ENCODE measurements at places on chromosomes 2 and 18.

GRCh38 chr2:200443916-200444315 is 66.0 kb downstream of the KCTD18 start:
- DNase-seq, result no peak

GRCh38 chr18:6661692-6662415 is 67.7 kb upstream of the ARHGAP28 start:
- DNase-seq, result no peak

DNA sequence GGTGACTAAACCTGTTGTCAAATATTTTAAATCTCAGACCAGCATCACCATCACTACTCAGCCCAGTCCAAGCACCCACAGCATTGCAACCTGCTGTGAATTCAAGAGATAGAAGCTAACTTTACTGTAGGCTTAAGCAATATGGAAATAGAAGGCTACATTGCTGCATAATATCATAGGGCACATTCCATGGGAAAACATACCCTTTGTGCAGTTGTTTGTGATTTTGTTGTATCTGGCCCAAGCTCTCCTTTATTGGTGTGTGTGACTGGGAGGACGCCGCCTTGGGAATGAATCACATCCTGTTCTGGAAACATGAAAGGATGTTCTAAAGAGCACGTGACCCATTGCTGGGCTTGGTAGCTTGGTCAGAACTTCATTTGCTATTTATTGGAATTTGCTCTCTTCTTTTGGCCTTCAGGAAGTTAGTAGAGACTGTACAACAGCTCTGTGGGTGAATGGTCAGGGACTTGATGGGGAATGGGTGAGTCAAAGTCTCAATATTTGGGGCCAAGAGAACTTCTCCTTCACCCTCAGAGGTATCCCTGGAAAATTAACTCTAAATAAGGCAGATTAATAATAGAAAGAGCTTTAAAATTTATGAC is 106.8 kb upstream of the SERPINE2 start:
- no peak for DNase-seq

GRCh38 chr2:69483696-69484095 is 46.5 kb upstream of the NFU1 start:
- DNase-seq, result no peak

GRCh38 chr2:31674446-31674845 is 93.7 kb upstream of the SRD5A2 start:
- no peak for DNase-seq

DNA sequence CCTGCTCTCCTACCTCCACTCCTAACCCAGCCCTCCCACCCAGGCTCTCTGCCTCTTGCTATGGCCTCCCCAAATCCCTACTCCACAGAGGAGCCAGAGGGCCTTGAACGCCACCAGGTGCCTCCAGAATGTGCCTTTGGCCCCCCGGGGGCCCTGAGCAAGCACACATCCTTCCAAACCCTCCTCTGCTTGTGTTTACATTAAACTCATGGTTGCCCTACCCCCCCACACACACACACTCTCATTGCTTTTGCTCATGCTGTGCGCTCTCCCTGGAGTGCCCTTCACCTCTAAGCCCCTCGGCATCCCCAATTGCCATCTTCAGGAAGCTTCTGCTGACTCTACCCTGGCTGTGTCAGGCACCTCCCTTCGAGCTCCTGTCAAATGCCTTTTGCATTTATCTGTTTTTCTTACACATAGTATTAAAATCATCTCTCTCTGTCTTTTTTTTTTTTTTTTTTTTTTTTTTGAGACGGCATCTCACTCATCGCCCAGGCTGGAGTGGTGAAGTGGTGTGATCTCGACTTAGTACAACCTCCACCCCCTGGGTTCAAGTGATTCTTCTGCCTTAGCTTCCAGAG is 16.3 kb upstream of the TET3 start:
- DNase-seq, result no peak

DNA sequence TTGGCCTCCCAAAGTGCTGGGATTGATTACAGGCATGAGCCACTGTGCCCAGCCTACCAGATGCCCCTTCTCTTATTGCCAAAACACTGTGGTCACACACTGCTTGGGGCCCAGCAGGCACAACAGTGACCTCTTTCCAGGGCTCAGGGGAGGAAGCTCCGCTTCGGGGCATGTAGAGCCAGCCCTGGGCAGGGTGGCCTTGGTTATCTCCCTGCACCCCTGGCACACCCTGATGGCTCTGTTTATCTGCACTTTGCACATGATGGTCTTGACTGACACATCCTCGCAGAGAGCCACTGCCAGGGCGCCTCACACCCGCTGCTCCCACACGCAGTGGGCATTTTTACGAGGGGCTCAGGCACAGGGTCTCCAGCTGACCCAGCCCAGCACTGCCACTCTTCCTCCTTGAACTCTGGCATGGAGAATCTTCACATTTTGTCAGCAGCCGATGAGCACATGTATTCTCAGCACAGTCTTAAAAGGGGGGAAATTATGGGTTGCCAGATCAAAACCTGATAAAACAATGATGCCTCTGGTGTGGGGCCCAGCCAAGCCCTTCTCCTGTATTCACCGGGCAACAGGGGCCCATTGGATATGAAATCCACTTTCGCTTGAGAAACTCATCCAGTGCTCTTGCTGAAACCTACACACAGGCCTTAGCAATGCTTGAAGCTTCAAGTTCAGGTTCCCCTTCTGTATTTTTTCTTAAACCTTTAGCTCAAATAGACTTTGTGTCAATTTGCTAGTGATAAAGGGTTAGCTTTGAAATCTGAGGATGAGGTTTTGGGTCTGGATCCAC is 5.9 kb downstream of the GYPC start:
- DNase-seq, result no peak

- no peak for DNase-seq
Measured at GRCh38 chr2:44548221-44549098, 186.7 kb downstream of the CAMKMT start.
